ENCODE measurements at places on chromosomes 13 and 19.
A peak's percentile ranks its signal among the peaks of the same experiment; 100 is the strongest.

GRCh38 chr19:44050740-44051649, 841 bp upstream of the ZNF223 start:
- no peak for DNase-seq

GRCh38 chr19:18208098-18208951, 4.5 kb upstream of the RAB3A start:
- peak; percentile 16 for DNase-seq

- peak; percentile 65 for DNase-seq
Measured at GRCh38 chr19:13718733-13719132, 45.6 kb upstream of the MRI1 start.

DNA sequence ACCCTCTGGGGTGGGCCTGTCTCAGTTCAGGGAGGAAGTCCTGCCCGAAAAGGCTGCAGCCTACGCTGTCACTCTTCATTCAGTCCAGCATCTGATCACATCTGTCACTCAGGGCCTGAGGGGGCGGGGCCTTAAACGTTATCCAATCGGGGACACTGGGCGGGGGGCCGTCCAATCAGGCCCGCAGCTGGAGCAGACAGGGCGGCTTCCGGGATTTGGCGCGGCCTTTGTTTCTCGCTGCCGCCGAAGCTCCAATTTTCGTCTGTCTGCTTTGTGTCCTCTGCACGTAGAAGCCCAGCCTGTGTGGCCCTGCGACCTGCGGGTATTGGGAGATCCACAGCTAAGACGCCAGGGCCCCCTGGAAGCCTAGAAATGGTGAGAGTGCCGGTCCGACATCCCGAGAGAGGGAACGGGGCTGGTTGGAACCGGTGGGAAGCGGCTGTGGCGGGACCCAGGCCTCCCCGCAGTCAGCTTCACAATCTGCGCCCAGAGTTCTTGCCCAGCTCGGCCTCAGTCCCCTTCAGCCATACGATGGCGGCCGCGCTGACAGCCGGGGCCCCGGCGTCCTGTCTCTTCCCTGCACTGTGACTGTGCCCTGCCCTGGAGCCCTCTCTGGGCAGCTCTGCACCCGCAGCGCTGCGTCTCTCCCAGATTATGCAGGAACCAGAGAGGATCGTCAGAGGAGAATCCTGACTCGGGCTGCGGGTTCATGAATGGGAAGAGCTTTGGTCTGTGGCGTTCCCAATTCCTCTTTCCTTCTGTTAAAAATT, at the start of gene ZNF730:
Gene ZNF730 (plus strand): TSS at position 224 of the 770 bp plus-strand sequence. CDS start 149 bp downstream, at position 373.
- DNase-seq, result peak; percentile 82
